ENCODE measurements at places on chromosomes 16 and 17. TPM values are rescaled to one million over a fixed set of nuclear protein-coding genes. Genes with fewer than 3 reads are reported as not detected.

Gene YBX2
- not detected for total RNA-seq

GRCh38 chr16:11135464-11135973 is 120.5 kb downstream of the SOCS1 start:
- peak; percentile 49 for DNase-seq

Gene KCNH4
- total RNA-seq: not detected

Gene B4GALNT2
- total RNA-seq: under 0.01 TPM

DNA sequence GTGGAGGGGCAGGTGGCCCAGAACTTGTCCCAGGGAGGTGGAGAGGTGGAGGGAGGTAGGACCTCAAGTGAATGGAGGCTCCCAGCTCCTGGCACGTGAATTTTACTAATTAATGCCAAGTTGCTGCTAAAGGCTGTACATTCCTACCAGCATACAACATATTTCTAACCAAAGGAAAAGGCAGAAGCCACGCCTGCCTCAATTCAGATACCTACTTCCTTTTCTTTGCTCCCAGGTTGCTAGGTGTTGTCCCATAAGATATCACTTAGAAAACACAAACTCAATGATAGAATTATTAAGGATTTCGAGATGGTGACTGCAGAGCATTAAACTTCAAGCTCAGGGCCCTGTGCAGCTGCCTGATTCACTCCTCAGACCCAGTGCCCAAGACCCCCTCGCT is 20.5 kb upstream of the SMPD3 start:
- DNase-seq: no peak

DNA sequence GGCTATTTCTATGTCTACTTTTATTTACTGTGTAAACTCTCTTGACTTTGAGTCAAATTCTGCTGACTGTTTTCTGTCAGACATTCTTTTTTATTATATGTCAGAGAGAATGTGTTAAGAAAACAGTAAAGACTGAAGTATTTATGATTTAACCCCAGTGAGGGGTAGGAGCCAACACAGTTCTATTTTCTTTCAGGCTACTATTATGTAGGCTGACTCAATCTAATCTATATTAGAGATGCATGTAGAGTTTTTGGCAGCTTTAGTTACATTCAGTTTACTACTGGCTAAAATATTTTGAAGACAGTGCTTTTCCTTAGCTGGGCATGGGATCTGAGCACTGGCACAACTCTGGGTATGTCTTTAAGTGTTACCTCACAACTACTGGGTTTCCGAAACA is 1108.0 kb downstream of the CDH11 start:
- no peak for DNase-seq

- no peak for DNase-seq
These were observed 34.8 kb upstream of the ACSM2B start for GRCh38 chr16:20610892-20611349.

GRCh38 chr17:61057257-61057656 is 342.4 kb upstream of the TBX2 start:
- DNase-seq: no peak

DNA sequence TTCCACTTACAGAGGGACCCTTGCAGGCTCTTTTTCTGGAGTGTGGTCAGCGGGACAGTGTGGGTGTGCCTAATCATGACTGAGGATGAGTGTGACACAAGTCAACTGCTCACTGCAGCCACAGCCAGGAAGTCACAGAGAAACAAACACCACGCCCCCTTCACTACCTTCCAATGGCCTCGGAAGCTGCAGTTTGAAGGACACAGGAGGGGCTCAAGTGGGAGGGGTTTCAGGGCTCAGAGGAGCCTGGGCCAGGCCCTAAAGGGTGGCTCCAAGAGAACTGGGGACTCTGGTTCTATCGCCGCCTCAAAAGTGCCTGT is 116.2 kb upstream of the SDK2 start:
- no peak for DNase-seq

- peak; percentile 79 for DNase-seq
These were observed 706 bp downstream of the TEN1 start for GRCh38 chr17:75979705-75980187.

Gene TM4SF5
- not detected for total RNA-seq

- no peak for DNase-seq
These were observed 4.4 kb downstream of the PRSS22 start for GRCh38 chr16:2853531-2854073.

Gene SLC6A2
- not detected for total RNA-seq

Gene CA5A
- total RNA-seq: not detected

- no peak for DNase-seq
These were observed 250.8 kb upstream of the RPL38 start for GRCh38 chr17:73952480-73953205.

- DNase-seq: no peak
These were observed 44.9 kb downstream of the SSH2 start for GRCh38 chr17:29885031-29885640.

DNA sequence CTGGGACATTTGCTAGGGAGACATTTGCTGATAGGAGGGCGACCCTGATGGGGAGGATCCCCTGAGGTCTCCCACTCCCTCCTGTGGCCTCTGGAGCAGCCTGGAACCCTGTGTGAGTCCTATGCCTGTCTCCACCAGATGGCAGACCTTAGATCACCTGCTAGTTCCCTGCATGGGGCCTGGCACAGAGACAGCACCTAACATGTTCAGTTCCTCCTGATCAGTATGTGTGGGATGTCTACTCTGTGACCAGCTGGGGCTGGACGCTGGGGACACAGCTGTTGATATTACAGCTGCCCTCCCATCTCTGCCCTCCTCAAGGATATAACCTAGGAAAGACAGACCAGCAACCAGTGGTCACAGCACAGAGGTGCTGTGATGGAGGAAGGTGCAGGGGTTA is 1.1 kb upstream of the ADCY7 start:
- DNase-seq: peak; percentile 12
